CD4-positive, alpha-beta T cell treated with Interleukin-1 beta for 1 hour (primary cell): ENCODE measurements at places on chromosomes 5 and 9.

DNA sequence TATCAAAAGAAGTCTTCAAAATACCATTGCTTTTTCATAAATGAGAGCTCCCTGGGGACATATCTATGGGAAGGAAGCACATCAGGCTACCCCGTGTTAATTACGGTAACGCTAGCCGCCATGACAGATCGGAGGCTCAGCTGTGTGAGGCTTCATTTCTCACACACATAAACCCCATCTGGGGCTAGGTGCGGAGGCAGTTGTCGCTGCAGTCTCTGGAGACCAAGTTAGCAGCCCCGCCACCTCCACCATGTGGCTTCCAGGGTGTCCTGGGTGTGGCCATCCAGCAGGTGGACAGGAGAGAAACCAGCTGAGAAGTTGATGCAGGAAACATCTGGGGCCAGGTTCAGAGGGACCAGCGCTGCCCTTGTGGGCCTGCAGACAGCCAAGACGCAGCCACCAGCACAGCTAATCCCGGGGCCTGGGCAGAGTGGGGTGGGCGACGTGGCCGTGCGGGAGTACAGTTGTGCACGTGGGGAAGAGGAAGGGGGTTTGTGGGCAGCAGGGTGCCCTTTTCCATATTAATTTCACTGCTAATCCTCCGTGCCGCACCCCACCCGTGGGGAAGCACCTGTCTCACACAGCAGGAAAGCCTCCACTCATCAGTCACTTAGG, 426.5 kb downstream of the IRX1 start:
- DNase-seq: no peak

GRCh38 chr9:482739-483138, 268.1 kb downstream of the DOCK8 start:
- no peak for DNase-seq

GRCh38 chr5:135643881-135644766, 65.3 kb upstream of the CXCL14 start:
- DNase-seq: no peak

DNA sequence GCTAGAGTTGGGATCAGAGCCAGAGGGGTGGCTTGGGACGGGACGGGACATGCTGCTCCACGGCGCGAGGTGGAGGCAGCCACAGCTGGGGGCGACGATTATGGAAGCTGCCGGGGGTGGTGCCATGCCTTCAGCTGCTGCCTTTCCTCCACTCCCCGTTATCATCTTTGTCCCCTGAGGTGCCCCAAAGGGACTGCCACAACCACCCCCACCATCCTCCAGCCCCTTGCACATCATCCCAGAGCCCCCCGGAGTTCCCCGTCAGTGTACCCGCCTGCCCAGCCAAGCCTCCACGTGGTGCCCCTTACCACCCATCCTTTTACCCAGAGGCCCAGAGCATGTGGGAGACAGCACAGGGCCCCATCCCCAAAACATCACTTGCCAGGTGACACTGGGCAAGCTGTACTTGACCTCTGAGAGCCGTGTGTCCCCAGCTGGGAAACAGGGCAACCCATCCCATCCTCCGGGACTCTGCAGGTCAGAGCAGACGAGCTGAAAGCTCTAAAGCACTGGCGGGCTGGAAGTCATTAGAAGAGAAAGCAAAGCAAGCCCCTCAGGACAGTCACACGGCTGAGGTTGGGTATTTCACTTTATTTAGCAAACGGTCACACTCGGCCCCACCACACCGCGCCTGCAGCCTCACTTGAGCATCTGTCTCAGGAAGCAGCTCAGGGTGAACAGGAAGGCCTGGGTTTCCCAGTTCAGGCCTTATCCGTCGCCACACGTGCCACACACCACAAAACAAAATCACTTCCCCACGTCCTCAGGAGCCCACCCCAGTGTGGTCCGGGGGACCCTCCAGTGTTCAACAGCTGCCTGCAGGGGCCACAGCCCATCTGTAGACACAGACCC, 19.5 kb upstream of the MXD3 start:
- DNase-seq: no peak

GRCh38 chr9:115088860-115089259, 29.1 kb downstream of the TNC start:
- no peak for DNase-seq

DNA sequence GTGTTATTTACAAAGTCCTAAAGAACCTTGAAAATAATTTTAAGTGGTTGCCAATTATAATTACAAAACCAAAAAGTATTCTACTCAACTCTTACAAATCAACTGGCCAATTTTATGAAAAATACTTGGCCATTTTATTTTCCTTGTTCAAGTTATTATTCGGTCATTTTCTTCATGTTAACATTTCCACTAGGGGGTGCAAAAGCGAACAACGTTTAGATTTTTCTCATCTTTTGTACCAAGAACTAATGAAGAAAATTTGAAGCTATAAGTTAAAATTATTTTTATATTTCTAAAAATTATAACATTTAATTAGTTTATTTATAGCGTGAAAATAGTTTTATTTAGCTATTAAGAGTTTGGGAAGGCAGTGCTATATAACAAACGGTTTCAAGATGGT, 1453.3 kb downstream of the MAT2B start:
- DNase-seq: no peak

- DNase-seq: no peak
Measured at GRCh38 chr9:15286161-15286821, 20.7 kb downstream of the TTC39B start.

GRCh38 chr5:111834926-111835599, 78.1 kb upstream of the NREP start:
- no peak for DNase-seq

- DNase-seq: no peak
Measured at GRCh38 chr5:39447968-39448367, 23.2 kb upstream of the DAB2 start.
